Central memory CD8-positive, alpha-beta T cell (primary cell): ENCODE measurements at places on chromosomes 5 and 9.

DNA sequence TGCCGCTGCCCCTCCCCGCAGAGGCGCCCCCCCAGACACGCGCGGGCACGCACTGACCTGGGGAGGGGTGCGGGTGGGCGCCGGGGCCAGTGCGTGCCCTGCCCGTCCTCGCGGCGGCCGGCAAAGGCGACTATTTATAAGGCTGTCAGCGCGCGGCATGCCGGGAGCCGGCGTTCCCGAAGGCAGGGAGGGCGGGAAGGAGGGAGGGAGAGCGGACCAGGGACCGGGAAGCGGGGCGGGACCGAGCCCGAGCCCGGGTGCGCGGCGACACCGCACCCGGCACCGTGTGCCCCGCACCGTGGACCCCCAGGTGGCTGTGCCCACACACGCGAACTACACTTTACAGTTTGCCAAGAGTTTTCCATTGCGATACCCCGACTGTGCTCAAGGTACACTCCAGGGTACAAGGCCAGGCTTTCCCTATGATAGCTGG lies at the start of gene AK1:
Gene AK1, minus strand, starts transcription at position 110 of the 433 bp plus-strand sequence. CDS start 3,058 bp downstream, outside the sequence.
- DNase-seq = no peak

- DNase-seq = no peak
Observed at GRCh38 chr9:124239249-124240073, 18.3 kb upstream of the NEK6 start.

DNA sequence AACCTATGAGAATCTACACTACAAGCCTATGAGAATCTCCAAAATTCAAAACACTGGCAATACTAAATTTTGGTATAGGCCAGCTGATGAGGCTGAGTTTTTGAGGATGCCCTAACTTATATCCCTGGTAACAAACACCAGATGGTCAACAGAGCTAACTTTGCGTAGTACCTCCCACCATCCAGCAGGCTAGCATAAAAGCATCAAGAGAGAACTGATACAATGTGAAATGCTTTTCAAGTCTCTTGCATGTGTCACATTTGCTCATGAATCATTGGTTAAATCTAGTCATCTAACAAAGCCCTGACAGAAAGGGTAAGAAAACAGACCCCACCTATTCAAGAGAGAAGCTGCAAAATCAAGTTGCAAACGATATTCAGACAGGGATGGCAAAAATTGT lies 1609.7 kb upstream of the CDH9 start:
- no peak for DNase-seq

GRCh38 chr5:74326571-74327338 lies 313.8 kb downstream of the ENC1 start:
- DNase-seq = peak; percentile 33

- DNase-seq = no peak
Observed at GRCh38 chr5:143406408-143406807, 2.9 kb upstream of the NR3C1 start.

- DNase-seq = no peak
Observed at GRCh38 chr5:14190194-14191164, 47.3 kb downstream of the TRIO start.

GRCh38 chr9:13082796-13083195 lies 196.7 kb downstream of the MPDZ start:
- no peak for DNase-seq

- no peak for DNase-seq
Observed at GRCh38 chr5:98402130-98402529, 371.3 kb upstream of the RGMB start.

- DNase-seq = no peak
Observed at GRCh38 chr5:56108246-56108645, 113.5 kb upstream of the IL6ST start.

- no peak for DNase-seq
Observed at GRCh38 chr5:169666365-169666764, 29.3 kb downstream of the DOCK2 start.

- DNase-seq = no peak
Observed at GRCh38 chr9:116243708-116244107, 90.1 kb downstream of the PAPPA start.

DNA sequence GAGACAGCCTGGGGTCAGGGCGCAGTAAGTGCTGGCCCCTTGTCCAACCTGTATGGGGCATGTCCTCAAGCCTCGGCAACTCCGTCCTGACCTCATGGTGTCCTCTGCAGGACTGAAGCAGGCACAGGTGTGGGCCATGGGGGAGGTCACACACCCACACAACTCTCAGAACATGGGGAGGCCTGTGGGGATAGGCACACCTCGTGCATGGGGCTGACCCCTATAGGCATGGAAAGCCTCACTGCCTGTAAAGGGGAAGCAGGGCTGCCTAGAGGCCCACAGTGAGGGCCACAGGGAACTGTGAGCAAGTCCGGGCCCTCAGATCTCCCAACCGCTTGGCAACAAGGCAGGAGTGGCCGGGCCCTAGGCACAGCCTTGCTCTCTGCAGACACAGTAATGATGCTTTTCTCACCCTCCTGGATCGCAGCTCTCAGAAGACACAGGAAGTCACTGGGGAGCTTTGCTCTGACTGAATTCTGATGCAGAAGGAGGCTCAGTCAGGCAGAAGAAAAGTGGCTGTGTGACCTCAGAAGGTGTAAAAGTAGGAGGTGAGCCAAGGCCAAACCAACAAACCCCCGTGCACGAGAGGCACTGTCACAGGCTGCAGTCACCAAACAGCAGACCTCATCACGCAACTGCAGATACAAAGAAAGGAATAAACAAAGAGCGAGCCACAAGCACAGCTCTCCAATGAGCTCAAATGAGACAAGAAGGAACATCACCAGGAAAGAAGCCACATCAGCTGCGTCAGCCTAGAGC lies 5.4 kb downstream of the IPPK start:
- no peak for DNase-seq
